ENCODE measurements at places on chromosomes 13 and 19. TPM values are rescaled to one million over a fixed set of nuclear protein-coding genes. Genes with fewer than 3 reads are reported as not detected.

- DNase-seq, result no peak
These were observed 240.3 kb downstream of the SPRY2 start for GRCh38 chr13:80100636-80101035.

- no peak for DNase-seq
These were observed 67.0 kb upstream of the SLC15A1 start for GRCh38 chr13:98819382-98820010.

- no peak for DNase-seq
These were observed 9.3 kb downstream of the SHKBP1 start for GRCh38 chr19:40585982-40586422.

DNA sequence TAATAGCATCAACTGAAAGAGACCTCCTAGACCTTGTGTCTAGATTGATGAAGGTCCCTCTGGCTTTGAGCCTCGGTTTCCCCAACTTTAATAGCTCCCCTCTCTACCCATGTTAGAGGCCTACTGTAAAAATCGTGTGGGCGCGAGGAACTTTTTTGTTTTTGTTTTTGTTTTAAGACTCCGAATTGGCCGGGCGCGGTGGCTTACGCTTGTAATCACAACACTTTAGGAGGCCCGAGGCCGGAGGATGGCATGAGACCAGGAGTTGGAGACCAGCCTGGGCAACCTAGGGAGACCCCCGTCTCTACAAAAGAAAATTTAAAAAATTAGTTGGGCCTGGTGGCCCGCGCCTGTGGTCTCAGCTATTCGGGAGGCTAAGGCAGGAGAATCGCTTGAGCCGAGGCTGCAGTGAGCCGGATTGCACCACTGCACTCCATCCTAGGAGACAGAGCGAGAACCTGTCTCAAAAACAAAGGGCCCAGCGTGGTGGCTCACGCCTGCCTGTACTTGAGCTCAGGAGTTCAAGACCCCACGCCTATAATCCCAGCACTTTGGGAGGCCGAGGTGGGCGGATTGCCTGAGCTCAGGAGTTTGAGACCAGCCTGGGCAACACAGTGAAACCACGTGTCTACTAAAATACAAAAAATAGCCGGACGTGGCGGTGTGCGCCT lies 858 bp upstream of the PPP6R1 start:
- DNase-seq, result peak; percentile 43

DNA sequence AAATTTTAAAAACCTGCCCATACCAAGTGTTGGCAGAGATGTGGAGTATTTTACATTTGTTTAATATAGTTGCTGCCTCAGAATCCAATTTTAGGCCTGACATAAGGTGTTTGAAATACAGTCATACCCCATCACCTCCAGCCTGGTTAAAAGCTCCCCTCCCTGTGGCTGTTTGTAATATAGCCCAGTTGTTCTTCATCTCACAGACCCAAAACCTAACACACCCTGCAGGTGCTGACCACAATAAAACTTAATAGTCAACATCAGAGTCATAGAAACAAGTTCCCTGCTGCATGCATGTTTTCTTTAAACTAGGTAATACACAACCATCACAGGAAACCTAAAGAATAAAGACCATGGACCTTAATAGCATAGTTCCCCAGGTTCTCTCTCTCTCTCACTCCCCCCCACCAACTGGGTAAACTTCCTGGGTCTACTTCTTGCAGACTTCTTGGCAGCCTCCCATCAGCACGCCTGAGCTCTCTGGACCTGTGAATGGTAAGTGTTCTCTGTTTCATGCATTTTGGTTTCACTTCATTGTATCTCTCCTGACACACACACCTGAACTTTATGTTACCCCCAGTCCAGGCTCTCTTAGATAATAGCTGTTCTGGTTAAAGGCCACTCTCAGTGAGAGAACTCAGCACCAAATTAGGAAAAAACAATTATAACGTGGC lies 1369.9 kb downstream of the EFNB2 start:
- no peak for DNase-seq

DNA sequence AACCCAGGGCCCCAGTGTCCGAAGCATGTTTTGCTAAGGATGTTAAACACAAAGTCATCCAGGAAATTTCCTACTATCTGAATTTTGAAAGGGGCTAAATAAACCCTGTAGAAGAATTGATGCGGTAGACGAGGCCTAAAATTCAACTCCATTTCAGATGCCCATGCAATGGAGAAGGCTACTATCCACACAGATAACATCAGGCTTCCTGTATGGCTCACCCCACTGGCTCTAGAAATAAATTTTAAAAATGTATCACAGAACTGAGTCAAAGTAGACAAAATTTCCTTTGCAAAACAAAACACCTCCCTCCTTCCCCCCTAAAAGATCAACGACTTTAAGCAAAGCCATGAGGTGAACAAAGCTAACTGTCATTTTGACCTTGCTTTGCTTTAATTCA lies 188.4 kb downstream of the ABCC4 start:
- DNase-seq, result no peak

GRCh38 chr19:4064496-4065260 lies 2.0 kb downstream of the ZBTB7A start:
- DNase-seq, result peak; percentile 75

GRCh38 chr13:28204690-28205443 lies 66.5 kb downstream of the PAN3 start:
- DNase-seq, result no peak

The IL17D gene
- 3.7 TPM for total RNA-seq

The DLL3 gene
- total RNA-seq, result 0.16 TPM

The ZNF442 gene
- 5.9 TPM for total RNA-seq

The FUT3 gene
- 0.08 TPM for total RNA-seq

The ZNF497 gene
- total RNA-seq, result 1.5 TPM

Measured in hepatocyte (in vitro differentiated cells).